Femur (tissue), 1 donor: ENCODE measurements at places on chromosomes 12 and 14.

DNA sequence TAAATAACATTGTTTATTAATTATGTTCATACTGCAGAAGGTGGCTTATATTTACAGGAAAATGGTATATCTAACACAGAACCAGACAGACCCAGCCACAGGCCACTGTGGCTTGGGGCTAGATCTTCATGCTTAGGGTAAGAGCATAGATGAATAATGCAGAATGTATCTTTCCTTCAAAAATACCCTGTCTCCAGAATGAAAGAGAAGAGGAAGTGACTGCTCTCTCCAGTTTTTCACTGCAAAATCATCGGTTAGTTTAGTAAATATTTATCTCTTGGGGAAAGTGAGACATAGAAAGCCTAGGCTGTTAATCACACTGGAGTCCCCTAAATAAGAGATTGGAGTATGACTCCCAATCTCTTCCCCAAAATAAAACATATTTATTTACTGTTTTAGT lies 453.7 kb downstream of the NAV3 start:
- DNase-seq: no peak

DNA sequence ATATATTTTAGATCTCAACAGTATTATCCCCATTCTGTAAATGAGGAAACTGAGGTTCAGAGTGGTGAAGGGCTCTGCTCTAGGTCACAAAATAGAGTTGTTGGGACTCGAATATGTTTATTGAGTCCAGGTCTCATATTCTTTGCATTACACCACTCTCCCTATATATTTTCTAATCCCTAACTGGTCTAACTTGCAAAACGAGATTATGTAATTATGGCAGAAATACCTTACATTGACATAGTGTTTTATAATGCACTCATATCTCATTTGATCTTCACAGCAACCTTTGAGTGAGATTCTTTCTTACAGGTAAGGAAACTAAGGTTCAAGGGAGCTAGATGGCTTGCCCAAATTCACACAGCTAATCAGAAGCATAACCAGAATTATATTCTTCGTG lies 106.9 kb upstream of the LRIG3 start:
- no peak for DNase-seq

DNA sequence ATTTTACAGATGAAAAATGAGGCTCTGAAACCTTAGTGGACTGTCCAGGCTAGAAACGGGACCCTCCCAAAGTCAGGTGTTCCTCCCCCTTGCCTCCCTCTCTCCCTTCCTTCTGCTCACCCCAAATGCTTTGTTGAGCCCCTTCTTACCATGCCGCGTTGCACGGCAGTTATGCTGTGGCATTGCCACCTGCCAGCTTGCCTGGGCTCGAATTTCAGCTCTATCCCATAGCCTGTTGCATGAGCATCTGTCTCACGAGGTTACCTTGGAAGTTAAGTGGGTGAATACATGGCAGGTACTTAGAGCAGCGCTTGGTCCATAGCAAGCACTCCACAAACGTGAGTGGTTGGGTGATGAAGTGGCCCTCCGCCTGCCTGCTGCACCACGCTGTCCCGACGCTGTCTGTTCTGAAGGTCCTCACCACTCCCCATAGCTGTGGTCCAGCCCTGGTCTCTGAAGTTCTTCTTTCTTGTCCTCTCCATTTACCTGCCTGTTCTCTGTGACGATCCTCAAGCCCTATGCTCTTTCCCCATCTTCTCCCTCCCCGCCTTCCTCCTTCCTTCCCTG lies 269.9 kb downstream of the CACNA1C start:
- no peak for DNase-seq

DNA sequence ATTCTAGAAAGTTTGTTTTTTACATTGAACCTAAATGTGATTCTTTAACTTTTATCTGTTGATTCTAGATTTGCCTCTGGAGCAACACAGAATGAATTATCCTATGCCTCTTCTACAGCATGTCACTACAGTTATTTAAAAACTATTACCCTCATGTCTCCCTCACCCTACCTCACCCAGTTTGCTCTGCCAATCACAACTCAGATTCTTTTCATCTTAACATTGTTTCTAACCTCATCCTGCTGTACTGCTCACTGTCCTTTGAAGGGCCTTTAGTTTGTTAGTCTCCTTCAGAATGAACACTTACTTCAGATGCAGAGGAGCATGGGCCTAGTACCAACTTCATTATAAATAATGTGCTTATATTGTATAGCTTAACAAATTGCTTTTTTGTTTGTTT lies 21.5 kb downstream of the YLPM1 start:
- DNase-seq: no peak

DNA sequence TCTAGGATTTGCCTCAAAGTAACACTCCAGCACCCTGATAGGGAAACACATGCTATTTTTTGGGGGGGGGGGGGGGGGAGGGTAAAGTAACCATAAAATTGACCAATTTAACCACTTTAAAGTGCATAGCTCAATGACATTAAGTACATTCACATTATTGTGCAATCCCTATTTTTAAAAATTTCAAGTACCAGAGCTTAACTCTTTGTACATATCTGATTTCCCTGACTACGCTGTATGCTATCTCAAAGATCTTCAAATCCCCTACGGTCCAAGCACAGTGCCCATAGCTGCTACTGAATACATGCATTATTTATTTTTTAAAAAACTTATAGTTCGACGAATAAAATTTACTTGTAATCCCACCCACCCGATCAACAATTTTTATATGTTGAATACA lies 63.0 kb downstream of the BCL2L14 start:
- no peak for DNase-seq

DNA sequence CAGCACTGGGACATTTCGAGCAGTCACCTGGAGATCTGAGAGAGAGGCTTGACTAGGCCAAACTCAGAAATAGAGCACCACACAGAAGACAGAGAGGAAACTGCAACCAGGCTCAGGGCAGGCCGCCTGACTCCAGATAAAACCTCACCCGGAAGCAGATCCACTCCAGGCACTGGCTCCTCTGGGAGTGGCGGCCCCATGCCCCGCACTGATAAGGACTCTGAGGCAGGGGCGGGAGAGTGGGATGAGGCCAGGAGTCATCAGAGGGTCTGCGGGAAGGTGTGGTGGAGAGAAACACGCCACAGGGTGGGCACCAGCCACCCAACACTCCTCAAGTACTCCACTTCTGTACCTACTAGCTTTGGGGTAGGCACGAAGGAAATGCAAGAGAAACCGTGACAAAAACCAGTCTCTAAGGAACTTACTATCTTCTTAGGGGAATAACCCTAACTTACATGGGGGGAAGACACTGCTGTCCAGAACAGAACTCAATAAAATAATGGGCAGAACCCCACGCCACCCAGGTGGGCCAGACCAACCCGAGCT lies 71.3 kb downstream of the CHGA start:
- no peak for DNase-seq

DNA sequence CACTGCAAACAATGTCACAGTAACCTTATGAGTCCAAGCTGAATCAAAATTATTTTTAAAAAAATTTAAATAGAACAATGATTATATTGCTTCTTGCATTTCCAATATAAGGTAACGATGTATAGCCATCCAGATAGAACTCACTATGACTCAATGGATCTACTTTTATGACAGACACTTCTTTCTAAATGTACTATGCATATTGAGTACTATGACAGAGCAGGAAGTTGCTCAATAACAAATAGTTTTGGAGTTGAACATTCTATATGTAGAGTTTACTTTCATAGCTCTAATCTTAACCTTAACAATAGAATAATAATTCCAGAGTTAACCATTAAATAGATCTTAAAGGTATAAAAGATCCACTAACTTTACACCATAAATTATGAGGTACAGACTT lies 46.7 kb upstream of the ALG10B start:
- no peak for DNase-seq

DNA sequence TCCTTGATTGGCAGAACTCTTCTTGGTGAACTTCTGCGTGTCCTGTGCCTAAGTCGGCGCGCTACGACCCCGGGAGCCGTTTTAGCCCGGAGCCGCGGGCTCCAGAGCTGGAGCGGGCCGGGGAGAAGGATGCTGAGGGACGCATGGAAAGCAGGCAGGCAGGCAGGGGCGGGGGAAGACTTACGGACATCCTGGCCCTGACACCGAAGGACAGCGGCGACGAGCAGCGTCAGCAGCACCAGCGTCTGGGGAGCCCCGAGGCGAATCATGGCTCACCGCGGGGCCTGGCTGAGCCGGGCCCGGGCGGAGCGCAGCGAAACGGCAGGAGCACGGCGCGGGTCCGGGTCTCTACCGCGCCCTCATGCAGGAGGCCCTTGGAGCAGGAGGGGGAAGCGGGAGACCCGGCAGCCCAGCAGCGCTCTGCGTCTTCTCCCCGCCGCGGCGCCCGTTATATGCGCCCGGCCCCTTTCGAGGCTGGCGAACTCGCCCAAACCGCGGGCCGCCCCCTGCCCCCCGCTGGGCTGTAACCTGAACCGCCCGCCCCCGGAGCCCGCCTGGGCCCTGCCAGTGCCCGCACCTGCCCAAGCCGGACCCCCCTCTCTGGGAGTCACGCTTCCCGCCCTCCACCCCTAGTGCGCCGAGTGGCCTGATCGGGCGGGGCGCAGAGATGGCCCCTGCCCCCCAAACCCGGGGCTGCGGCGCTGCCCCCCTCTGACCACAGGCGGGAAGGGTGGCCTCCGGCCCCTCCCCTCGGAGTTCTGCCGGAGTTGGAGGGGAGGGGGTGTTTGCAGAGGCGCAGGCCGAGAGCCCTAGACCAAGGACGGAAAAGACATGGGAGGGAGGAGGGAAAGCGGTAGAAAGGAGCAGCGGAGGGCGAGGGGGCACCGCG lies at the start of gene COL2A1:
TSS of gene COL2A1 (minus strand) at position 424 of the 889 bp plus-strand sequence. CDS start at position 269, 155 bp downstream.
- peak; percentile 84 for DNase-seq

DNA sequence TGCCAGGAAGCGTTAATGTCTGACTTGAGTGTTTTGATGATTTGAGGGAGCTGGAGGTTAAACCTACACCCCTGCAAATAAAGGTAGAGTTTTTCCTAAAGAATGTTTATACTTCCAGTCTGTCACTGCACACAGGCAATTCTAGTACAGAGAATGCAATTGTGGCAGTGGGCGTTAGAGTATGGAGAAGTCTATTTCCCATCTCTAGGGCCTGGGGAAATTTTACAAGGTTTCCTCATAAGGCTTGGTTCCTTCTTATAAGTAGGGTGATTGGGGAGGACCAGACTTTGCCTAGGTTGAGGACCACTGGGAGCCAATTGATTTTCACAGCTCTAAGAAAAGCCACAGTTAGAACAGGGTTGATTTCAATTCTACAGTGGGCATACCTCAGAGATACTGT lies 44.3 kb downstream of the IFNG start:
- no peak for DNase-seq

GRCh38 chr12:52439420-52439819 lies 5.2 kb upstream of the KRT75 start:
- DNase-seq: no peak

- DNase-seq: peak; percentile 76
Observed at GRCh38 chr14:61561657-61562276, 133.5 kb upstream of the HIF1A start.

GRCh38 chr14:77243853-77244252 lies 27.2 kb downstream of the NGB start:
- peak; percentile 37 for DNase-seq
